ENCODE measurements at places on chromosomes 11 and 22.

- DNase-seq = no peak
Measured at GRCh38 chr22:30253205-30253852, 6.8 kb upstream of the LIF start.

GRCh38 chr11:119612814-119613213 lies 116.2 kb downstream of the NECTIN1 start:
- no peak for DNase-seq

- no peak for DNase-seq
Measured at GRCh38 chr11:44960200-44960845, 9.6 kb upstream of the TP53I11 start.

- DNase-seq = no peak
Measured at GRCh38 chr22:37007651-37008050, 11.6 kb downstream of the TST start.

GRCh38 chr22:50171319-50171964 lies 911 bp downstream of the PANX2 start:
- DNase-seq = no peak

DNA sequence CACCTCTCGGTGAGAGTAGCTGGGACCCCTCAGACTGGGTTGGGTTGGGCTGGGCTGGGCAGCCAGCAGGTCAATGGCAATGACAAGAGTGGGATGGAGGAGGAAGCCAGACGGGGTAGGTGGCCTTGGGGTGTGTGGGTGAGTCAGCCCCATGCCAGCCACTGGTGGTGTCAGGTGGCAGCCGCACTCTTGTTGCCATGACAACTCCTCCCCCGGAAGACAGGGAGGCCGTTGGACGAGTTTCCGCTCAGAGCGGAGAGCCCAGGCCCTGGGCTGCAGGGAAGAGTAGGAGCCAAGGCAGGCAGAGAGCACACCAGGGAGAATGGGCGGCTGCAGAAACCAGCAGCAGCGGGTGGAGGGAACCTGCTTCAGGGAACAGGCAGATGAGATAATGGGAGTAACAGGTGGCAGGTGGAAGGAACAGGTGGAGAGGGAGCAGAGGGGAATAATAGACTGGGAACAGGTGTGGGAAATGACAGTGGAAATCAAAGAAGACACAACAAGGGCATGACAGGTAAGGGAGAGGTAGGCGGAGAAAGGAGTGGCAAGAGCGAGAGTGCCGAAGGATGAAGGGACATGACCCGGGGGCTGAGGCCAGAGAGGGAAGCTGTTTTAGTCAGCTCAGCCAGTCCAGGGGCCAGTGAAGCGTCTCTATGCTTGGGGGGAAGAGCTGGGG lies 8.7 kb downstream of the SPTBN2 start:
- no peak for DNase-seq

- no peak for DNase-seq
Measured at GRCh38 chr11:8354622-8355415, 91.1 kb upstream of the LMO1 start.

- DNase-seq = peak; percentile 74
Measured at GRCh38 chr22:22710719-22711531, 66.5 kb downstream of the GGTLC2 start.

DNA sequence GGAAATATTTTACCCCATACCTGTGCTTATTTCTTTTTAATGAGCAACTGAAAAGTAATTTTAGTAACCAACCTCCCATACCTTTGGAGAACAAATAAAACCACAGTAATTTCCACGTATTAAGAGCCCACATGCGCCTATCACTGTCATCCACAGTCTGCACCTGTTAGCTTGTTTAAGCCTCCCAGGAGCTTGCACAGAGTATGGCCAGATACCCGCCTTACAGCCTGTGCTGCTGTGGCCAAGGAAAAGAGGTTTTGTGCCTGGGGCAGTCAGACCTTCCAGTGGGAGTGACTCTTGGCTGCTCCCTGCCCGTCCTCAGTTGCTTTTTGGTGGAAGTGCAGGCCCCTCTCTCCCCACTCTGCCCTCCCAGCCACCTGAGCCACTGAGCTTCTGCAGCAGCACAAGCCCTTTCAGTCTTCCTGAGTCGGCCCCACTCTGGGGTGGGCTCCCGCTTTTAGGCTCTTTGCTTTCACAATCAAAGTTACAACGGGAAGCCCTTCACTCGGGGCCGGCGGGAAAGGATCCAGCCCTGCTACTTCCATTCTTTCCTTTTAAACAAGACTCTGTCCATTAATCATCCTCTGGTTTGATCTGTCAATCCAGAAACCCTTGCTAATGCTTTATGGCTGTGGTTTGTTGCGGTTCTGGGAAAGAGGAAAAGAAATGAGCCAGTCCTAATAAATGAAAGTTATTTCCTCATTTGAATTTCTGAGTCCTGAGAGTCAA lies 308.8 kb downstream of the TBC1D22A start:
- no peak for DNase-seq

- peak; percentile 17 for DNase-seq
Measured at GRCh38 chr11:69166218-69167115, 10.7 kb downstream of the SMIM38 start.

DNA sequence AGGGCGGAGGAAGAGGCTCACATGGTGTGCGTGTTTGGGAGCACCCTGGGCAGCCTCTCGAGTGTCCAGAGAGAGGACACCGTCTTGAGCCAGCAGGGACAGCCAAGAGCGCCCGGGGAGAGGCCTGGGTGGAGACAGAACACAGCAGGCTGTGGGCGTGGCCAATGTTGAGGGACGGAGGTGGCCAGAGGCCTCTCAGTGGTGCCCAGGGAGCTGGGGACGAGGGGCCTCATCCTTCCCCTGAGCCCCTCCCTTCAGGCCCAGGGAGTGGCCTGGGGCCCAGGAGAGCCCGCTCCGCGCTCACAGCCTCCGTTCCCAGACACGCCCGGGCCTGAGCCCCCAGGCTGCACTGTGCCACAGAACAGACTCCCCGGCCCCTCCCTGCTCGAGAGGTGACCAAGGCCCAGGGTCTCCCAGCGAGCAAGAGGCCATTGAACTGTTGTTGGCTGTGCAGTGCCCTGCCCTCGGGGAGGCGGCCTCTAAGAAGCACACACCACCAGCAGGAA lies 48.4 kb downstream of the CDKN1C start:
- no peak for DNase-seq

GRCh38 chr11:70888061-70888460 lies 364.3 kb downstream of the SHANK2 start:
- no peak for DNase-seq

DNA sequence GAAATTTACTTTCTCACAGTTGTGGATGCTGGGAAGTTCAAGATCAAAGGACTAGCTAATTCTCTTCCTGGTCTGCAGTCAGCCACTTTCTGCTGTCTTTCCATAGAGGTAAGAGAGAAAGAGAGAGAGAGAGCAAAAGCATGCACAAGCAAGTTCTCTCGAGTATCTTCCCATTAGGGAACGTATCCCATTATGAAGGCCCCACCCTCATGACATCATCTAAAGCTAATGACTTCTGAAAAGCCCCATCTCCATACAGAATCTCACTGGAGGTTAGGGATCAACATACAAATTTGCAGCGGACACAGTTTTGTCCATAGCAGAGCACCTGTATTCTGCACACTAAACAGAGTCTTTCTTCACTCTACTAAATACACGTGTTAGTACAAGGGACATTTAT lies 17.4 kb upstream of the SLC22A9 start:
- DNase-seq = no peak

GRCh38 chr22:23759566-23759965 lies 3.2 kb upstream of the C22orf15 start:
- no peak for DNase-seq

- DNase-seq = no peak
Measured at GRCh38 chr22:16783930-16784354, 41.3 kb downstream of the XKR3 start.

DNA sequence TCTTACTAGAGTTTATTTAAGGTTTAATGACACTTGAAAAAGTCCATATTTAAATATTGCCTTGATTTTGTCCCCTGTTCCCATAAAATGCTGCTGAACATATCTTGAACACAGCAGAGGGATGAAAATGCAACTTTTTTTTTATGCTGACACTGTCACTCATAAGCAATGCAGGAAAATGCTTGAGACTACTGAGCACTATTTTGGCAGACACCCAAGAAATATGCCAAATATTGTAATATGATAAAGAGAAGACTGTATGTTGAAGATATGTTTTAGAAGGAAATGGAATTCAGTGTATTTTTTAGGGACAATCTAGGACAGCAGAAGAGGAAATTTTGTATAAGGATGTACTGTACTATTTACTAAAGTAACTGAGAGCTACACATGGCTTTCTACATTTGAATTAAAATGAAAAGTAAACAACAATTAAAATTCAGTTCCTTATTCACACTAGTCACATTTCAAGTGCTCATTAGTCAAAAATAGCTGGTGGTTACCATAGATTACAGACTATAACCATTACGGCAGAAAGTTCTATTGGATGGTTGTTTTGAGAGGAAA lies 58.6 kb downstream of the LRRC4C start:
- DNase-seq = no peak

- no peak for DNase-seq
Measured at GRCh38 chr11:117535201-117535849, 207.7 kb downstream of the CEP164 start.

DNA sequence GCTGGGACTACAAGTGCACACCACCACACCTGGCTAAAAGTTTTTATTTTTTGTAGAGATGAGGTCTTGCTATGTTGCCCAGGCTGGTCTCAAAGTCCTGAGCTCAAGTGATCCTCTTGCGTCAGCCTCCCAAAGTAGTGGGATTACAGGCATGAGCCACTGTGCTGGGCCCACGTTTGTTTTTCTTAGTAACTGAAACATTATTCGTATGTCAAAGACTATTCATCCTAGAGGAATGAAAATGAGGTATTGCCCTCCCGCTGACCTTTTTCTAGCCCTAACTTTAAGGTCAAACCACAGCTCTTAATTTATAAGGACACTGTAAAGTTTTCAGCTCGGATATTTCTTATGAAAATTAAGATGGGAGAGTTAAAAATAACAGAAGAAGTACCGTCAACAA lies 33.2 kb upstream of the PAX6 start:
- DNase-seq = no peak

DNA sequence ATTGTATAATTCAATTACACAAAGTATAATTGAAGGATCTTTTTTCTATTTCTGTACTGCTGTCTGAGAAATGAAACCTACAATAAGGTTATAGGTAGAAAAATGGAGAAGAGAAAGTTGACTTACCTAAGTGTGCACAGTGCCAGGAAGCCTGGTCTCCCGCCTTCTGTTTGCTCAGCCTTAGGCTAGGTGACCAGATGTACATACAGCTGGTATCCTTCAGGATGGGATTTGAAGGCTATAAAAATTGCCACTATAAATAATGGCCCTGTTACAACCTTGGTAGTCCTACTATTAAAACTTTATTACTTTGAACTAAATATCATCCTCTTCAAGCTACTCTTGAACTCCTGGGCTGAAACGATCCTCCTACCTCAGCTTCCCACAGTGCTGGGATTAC lies 19.7 kb downstream of the OR51E2 start:
- no peak for DNase-seq

DNA sequence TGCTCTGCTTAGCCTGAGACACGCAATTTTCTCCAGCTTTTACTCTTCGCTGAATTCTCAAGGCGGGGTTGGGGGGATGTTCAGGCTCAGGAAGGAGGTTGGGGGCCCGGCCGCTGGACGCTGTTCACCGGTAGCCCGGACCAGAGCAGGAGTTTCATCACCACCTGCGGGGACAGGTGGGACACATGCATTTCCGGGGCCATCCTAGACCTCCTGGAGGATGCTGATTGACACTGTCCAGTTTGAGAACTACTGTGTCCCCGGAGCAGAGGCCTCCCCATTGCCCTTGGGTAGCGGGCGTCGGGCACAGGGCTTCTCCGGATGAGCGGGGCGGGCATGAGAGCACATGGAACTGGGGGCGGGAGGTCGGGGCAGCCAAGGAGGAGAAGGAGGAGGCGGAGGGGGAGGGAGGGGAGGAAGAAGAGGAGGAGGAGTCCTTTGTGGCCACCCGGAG lies 144.0 kb upstream of the GRK3 start:
- no peak for DNase-seq

DNA sequence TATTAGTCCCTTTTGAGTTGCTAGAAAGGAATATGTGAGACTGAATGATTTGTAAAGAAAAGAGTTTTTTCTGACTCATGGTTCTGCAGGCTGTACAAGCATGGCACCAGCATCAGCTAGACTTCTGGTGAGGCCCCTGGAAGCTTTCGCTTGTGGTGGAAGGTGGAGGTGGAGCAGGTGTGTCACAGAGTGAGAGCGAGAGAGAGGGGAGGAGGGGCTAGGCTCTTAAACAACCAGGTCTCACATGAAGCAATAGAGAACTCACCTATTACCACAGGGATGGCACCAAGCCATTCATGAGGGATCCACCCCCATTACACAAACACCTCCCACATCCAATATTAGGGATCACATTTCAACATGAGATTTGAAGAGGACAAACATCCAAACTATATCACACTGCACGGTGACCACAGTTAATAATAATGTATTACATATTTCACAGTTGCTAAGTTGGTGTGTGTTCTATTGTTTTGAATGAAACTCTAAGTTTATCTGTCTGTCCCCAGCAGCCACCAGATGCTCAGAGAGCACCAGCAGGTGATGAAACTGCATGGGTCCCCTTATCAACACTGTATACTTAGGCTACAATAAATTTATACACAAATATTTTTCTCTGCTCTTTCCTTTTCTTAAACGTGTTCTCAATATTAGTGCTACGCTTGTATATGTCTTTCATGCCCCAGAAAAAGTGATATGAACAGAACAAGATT lies 14.1 kb downstream of the ZFP91 start:
- DNase-seq = no peak

- DNase-seq = no peak
Measured at GRCh38 chr22:17429516-17429915, 60.3 kb downstream of the CECR2 start.

- no peak for DNase-seq
Measured at GRCh38 chr22:50525858-50526107, 385 bp upstream of the SCO2 start.

GRCh38 chr11:41579546-41579945 lies 120.1 kb upstream of the LRRC4C start:
- DNase-seq = no peak

- DNase-seq = no peak
Measured at GRCh38 chr11:122709039-122709760, 53.7 kb downstream of the UBASH3B start.

GRCh38 chr11:56910785-56911184 lies 77.9 kb upstream of the OR5AK2 start:
- DNase-seq = no peak

GRCh38 chr11:92511522-92512203 lies 287.0 kb downstream of the FAT3 start:
- DNase-seq = no peak

GRCh38 chr11:64339754-64340408 lies at the start of gene CCDC88B:
Gene CCDC88B (plus strand): TSS chr11:64340204. CDS start chr11:64340267, 63 bp downstream.
- DNase-seq = peak; percentile 67

DNA sequence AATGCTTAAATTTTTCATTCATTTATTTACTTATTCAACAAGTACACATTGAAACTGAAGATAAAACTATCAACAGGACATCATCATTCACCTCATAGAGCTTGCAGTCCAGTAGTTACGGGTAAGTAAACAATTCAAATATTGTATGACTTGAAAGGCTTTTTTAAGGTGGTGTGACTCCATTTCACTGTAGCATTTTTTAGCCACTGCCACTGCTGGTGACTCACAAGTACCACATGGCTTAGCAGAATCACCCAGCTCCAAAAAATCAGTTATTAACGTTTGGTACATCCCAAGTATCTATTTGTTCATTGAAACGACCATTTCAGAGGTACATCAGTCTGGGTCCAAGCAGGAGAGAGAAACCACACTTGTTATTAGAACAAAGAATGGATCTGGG lies 427.9 kb upstream of the DDI1 start:
- DNase-seq = no peak

Data from activated T-cell treated with anti-CD3 and anti-CD28 coated beads for 4 hours (primary cell).